NCI-H524 (cell line): ENCODE measurements at places on chromosomes 1 and 21.

DNA sequence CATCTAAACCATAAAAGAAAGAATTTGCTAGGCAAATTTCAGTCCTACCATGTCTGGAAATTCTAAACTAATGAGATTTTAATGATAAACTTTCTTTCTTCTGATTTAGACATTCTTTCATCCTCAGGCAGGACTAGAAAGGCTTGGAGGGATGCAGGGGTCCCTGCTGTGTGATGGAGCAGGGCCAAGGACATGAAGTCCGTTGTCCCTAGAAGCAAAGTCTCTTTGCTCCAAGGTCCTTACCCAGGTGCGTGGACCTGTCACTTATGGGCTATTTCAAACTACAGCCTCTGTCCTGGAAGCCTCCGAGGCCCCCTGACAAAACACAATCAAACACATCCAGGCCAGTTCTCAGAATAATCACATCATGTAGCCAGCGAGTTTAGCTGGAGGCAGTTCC, 26.6 kb downstream of the URB1 start:
- no peak for DNase-seq

GRCh38 chr1:47664356-47664755, 226.5 kb downstream of the FOXD2 start:
- no peak for DNase-seq

DNA sequence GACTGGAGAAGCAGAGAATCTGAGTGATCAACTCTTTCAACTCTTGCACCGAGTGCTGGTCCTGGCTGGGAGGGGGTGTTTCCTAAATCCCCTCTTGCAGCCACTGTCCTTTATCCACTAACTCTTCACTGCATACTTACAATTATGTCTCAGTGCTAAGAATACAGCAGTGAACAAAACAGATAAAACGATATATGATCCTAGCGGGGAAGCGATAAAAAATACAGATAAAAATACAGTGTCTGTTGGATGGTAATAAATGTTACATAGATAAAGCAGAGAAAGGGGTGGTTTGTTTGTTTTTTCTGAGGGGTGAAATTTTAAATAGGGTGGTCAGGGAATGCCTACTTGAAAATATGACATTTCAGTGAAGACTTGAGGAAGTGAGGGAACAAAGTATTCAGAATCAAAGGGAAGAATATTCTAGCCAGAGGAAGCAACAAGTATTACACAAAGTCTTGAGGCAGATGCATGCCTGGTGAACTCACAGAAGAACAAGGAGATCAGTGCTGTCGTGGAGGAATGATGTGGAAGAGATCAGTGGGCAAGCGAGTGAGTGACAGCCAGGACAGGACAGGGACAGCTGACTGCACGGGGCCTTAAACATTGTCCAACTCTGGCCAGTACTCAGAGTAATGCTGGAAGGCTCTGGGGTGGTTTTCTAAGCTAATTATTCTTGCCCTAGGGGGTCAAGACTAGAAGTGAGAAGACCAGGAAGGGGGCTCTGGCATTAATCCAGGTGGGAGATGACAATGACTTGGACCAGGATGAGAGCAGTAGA, 110.0 kb downstream of the APP start:
- DNase-seq: no peak

GRCh38 chr1:245751116-245751515, 596.3 kb downstream of the KIF26B start:
- DNase-seq: no peak

DNA sequence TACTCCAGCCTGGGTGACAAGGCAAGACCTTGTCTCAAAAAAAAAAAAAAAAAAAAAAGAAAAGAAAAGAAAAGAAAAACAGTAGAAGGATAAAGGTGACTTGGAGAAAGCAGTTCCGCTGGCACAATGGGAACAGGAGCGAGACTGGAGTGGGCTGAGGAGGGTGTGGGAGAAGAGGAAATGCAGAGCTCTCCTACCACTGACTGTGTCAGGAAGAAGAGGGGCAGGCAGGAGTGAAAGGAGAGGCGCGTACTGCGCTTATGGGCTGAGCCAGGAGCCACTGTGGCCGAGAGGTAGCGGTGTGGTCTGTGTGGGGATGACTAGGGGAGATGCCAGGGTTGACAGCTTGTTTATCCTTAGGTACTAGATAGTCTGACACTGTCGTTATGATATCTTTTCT, 6.4 kb upstream of the PROK1 start:
- no peak for DNase-seq

GRCh38 chr1:68321084-68321685, 88.9 kb upstream of the WLS start:
- DNase-seq: peak; percentile 1

DNA sequence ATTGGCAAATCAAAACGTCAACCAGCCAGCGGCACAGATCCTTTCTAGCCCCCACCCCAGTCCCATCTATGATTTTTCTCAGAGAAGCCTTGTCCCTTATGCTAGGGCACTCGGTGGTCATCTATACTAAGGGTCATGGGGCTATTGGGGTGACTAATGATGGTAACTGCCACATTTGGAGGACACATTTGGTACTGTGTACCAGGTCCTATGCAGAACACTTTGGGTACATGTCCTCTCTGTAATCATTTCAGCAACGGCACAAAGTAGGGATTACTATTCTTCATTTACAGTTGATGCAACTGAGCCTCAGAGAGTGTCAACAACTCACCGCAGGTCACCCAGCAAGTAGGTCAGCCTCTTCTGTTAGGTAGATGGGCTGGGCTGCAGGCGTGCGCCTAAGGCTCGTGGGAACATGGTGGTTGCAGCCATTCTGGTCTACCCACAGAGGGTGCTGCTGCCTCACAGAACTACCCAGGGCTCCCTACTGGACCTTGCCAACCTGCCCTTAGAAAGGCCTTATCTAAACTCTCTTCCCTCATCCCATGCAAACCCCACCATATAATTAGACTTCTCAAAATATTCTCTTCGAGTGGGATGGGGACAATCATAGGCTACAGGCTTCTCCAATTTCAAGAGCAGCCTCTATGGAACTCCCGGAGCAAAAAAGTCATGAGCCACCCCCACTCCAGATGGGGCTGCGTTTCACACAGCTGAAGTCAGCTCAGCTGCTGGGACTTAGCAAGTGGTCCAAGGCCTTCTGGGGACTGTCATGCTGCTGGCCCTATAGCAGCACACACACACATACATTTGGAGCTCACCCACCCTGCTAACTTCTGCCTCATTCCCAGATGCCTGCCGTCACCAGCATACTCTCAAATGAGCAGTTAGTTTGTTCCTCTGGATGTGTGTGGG, 5.8 kb upstream of the SDHB start:
- DNase-seq: peak; percentile 77

GRCh38 chr1:87093286-87093685, 178.9 kb downstream of the HS2ST1 start:
- DNase-seq: no peak

DNA sequence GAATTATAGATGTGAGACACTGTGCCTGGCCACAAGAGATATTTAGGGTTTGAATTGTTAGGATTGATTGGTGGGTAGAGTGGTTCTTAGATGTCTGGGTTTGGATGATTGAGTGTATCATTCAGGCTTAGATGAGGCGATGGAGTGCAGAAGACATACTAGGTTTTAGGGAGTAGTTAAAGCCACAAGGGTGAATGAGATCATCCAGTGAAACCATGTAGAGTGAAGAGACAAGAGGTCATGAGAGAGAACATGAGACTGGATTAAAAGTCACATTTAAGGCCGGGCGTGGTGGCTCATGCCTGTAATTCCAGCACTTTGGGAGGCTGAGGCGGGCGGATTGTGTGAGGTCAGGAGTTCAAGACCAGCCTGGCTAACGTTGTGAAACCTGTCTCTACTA, 37.2 kb downstream of the ZFYVE9 start:
- no peak for DNase-seq

DNA sequence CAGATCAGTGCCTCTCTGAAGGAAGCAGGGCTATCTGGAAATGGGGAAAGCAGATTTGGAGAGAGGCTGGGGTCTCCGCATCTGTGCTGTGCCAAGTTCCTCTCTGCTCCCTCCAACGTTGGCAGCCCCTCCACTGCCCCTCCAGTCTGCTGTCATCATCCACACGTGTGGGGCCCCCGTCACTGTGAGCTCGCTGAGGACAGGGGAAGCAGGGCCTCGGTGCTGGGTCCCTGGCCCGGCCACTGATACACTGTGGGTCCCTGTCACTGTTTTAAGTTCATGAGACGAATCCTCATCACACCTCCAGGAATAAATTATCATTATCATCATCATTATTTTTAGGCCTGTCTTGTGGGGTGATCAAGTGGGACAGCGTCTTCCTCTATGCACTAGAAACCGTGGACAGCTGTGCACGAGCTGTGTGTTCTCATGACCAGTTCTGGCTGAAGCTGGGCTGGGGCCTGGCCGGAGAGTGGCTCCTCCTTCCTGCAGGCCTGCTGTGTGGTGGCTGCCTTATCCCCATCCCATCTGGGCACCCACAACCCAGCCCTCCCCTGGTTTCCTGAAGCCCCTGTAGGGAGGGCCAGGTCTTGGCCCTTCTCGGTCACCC, 52.2 kb downstream of the DMRTB1 start:
- no peak for DNase-seq

GRCh38 chr1:9843576-9843945, 19.8 kb upstream of the CLSTN1 start:
- DNase-seq: no peak

DNA sequence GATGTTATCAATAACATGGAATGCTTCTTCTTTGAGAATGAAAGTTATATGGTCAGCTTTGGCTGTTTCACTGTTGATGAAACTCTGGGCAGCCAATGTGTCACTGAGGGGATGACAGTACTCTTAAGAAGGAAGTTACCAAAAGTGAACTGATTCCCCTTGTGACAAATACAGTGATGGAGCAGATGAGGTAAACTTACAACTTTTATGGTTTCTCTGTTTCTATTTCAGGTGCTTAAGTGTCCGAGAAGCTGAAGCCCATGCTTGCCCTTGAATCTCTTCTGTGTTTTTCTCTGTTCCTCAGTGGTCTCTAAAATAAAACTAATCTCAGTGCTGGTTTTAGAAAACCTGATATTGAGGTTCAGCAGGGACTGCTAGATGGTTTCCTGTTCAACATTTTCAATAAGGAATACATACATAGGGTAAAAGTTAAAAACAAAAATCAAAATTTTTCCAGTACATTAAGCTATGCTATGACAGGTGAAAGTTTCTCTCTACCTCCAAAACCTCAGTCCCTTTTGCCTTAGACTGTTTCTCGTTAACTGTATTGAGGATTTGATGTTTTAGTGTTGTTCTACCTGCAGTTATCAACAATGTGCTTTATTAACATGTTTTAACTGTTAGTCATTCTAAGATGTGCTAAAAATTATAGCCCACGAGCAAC, 454.4 kb upstream of the ADGRL4 start:
- no peak for DNase-seq
